ENCODE measurements at places on chromosomes 2 and 18. TPM values are rescaled to one million over a fixed set of nuclear protein-coding genes. Genes with fewer than 3 reads are reported as not detected.
A peak's percentile ranks its signal among the peaks of the same experiment; 100 is the strongest.

- no peak for DNase-seq
Observed at GRCh38 chr18:1480309-1480708, 575.6 kb downstream of the ADCYAP1 start.

- no peak for DNase-seq
Observed at GRCh38 chr2:58973811-58974281, 732.7 kb upstream of the FANCL start.

GRCh38 chr2:73979021-73979420, 5.7 kb upstream of the TET3 start:
- no peak for DNase-seq

DNA sequence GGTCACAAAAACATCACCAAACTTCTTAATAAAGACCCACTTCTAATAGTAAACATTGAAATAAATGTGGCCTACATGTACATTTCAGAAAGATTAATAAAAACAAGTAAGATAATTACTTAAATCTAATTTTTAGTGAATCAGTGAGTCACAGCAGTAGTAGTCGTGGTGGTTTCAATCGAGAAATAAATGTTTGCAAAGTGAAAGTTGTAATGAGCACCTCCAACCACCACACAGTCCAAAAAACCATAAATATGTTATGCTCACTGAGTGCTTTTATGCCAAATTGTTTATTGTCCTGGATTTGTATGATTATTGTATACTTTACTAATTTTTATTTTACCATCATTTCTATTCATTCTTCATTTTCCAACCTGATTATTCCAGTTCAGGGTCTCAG, 61.8 kb upstream of the SPOPL start:
- no peak for DNase-seq

GRCh38 chr2:158478816-158479215, 22.1 kb downstream of the PKP4 start:
- DNase-seq: peak; percentile 72

DNA sequence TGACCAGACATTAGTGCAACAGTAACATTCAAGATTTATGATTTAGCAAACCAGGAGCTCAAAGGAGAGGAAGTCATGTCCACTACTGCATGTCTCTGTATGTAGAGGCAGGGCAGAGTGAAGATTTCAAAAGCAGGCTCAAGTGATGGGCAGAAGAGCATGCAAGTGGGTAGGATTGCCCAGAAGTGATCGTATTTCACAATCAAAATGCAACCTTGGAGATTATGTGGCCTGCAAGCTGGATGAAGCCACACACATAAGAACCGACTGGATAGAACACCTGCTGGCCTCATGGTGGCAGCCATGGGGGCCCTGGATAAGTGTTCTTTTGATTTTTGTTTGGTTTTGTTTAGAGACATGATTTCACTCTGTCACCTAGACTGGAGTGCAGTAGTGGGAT, 286.8 kb upstream of the RAB12 start:
- DNase-seq: no peak

DNA sequence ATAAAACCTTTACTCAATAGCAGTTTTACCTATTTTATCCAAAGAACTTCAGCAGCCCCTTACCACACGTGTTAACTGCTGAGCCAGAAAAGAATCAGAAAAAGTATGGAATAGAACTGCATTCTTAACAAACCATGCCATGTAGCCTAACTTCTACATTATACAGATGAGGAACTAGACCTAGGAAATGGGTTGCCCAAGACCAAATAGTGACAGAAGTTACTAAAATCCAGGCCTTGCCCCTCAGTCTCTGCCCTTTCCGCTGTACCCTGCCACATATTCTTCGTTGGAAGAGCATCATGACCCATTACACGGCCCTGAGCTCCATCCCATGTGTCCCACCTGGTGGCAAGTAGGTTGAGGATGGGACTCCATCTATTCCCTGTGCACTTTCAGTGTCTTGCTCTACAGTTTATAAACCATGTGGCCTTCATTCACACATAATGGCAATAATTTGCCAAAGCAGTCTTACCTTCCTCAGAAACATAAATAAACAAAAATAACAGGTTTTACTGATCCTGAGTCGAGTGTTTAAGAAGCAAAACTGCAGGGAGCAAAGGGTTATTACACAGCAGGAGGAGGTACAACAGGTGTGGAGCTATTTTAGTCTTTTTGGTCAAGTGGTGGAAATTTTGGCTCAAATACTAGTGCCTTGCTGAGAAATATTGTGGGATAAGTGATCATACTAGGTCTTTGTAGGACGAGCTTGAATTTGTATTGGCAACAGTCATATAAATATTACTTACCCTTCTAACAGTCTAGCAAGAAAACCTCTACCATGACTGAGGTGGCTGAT, 46.5 kb downstream of the HNRNPLL start:
- DNase-seq: no peak

GRCh38 chr2:213689585-213689984, 405.3 kb downstream of the SPAG16 start:
- no peak for DNase-seq

GRCh38 chr2:144877893-144878292, 358.0 kb upstream of the ZEB2 start:
- DNase-seq: no peak

- DNase-seq: no peak
Observed at GRCh38 chr2:65388051-65388531, 44.3 kb downstream of the SPRED2 start.

DNA sequence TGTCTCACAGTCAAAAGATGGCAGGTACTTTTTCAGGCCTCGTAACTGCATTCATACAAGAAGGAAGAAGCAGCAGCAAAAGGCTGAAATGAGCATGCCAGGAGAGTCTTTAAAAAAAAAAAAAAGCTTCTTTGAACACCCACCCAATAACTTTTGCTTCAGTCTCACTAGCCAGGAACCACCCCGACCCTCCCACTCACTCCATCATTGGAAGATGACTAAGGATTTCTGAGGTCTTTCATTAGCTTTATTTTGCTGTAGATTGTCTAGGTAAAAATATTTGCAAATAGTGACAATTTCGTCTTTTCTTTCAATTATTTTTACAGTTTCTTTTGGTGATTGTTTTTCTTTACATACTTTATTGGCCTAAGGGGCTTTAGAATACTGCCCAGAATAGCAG, 37.9 kb downstream of the RBBP8 start:
- peak; percentile 7 for DNase-seq

DNA sequence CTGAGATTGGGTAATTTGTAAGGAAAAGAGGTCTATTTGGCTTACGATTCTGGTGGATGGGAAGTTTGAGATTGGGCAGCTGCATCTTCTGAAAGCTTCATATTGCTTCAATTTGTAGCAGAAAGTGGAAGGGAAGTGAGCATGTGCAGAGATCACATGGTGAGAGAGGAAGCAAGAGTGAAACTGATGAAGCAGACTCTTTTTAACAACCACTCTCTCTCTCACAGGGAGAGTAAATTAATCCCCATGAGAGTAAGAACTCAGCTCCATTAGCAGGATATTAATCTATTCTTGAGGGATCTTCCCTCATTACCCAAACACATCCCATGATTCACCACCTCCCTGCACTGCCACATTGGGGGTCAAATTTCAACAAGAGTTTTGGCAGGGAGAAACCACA, 298.5 kb upstream of the CELF4 start:
- DNase-seq: no peak

The MDH1B gene
- total RNA-seq: 0.40 TPM

The UPP2 gene
- not detected for total RNA-seq

The ATP6V1C2 gene
- total RNA-seq: 1.1 TPM

The SLC4A3 gene
- 5.5 TPM for total RNA-seq

The CDK5R2 gene
- 0.04 TPM for total RNA-seq
